Activated T-helper 2 cell treated with anti-CD3 and anti-CD28 coated beads, Interferon-gamma antibody, Interleukin-2, Interleukin-4, amounts not matched to agents 10 μg/mL and 5 μg/mL and 100 μg/mL, durations not matched to agents 14 hours and 24 hours and 36 hours (primary cell): ENCODE measurements at places on chromosomes 16 and 17. TPM values are rescaled to one million over a fixed set of nuclear protein-coding genes. Genes with fewer than 3 reads are reported as not detected.

CDYL2 gene
- 26.2 and 36.8 TPM in 2 replicates for total RNA-seq

GRIN2C gene
- 0.14 and 0.16 TPM in 2 replicates for total RNA-seq

IL17C gene
- not detected in 2 replicates for total RNA-seq

GRCh38 chr16:30010844-30011713 lies at the start of gene DOC2A:
DOC2A (minus strand) TSS chr16:30011027; CDS start chr16:30010222, 805 bp downstream.
- no peak within 1 kb of the TSS for H3K27ac ChIP-seq
- H3K36me3 ChIP-seq = no peaks in the 10 kb centered on the region
- H3K4me3 ChIP-seq = peak within 1 kb of the TSS; percentile 78
- peaks cover 3% of the 10 kb centered on the region for H3K4me1 ChIP-seq
- H3K27me3 ChIP-seq = peaks cover 22% of the 10 kb centered on the region
- no peak for DNase-seq

GRCh38 chr17:78344666-78345065 lies 15.2 kb downstream of the SOCS3 start:
- no peak overlapping the region for H3K27ac ChIP-seq
- no peak overlapping the region for H3K4me3 ChIP-seq
- DNase-seq = no peak

GRCh38 chr16:77873066-77873465 lies 84.7 kb downstream of the VAT1L start:
- peaks cover 12% of the 10 kb centered on the region for H3K4me1 ChIP-seq
- H3K4me3 ChIP-seq = no peak overlapping the region
- DNase-seq = no peak

DNA sequence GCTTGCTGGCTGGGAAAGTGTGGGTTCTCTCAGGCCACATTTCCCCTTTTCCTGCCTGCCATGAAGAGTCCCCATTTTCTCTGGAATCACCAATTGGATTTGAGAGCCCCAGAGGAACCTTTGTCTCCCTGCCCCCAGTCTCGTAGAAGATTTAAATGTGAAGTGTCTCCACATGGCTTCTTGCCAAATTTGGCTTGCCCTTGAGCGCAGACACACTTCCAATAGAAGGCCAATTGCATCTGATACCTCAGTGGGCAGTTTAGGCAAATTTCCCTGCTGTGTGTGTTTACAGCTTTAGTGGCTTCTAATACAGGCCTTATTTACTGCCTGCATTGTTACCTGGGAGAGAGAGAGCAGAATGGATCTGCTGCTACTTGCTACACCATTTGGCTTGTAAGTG lies 29.7 kb downstream of the CDK5R1 start:
- H3K36me3 ChIP-seq = peaks cover 3% of the 10 kb centered on the region
- no peaks in the 10 kb centered on the region for H3K27me3 ChIP-seq
- H3K4me3 ChIP-seq = no peak overlapping the region
- no peak overlapping the region for H3K27ac ChIP-seq
